Left lung (tissue), 14 donors: ENCODE measurements at places on chromosomes 13 and 19. TPM values are rescaled to one million over a fixed set of nuclear protein-coding genes. Genes with fewer than 3 reads are reported as not detected.

DNA sequence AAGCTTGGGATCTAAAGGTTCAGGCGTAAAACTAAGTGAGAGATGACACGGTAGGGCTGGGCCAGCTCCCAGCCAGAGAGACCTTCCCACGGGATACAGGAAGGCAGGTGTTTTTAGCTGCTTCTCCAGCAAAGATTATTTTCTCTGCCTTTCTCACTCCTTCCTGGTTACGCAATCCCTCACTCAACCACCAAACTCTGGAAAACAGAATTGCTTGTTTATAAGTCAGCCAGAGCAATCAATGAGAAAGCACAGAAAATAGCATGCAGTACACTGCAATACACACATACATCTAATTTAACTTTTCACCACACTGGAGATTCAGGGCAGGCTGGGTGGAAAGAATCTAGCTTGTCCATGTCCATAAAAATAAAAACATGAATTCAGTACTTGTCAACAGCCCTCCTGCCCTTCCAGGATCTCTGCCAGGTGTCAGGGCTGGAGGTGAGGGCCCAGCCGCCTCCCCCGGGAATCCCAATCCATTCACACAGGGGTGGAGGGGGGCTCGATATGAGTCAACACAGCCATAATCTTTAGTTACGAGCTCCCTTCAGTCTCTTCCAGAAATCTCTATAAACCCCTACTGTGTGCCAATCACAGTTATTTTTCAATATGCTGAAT is 12.2 kb downstream of the RHPN2 start:
- no peak overlapping the region for H3K4me3 ChIP-seq
- H3K4me1 ChIP-seq, result peaks cover 10% of the 10 kb centered on the region
- no peaks in the 10 kb centered on the region for H3K27me3 ChIP-seq
- peak overlapping the region; percentile 7 for H3K27ac ChIP-seq
- no peaks in the 10 kb centered on the region for H3K36me3 ChIP-seq

GRCh38 chr19:23283925-23284324 is 33.7 kb upstream of the ZNF724 start:
- peak; percentile 26 for DNase-seq
- H3K36me3 ChIP-seq, result no peaks in the 10 kb centered on the region
- H3K4me3 ChIP-seq, result no peak overlapping the region
- H3K27me3 ChIP-seq, result no peaks in the 10 kb centered on the region
- no peak overlapping the region for H3K27ac ChIP-seq

LINGO3 gene
- 0.16 TPM for total RNA-seq

DNA sequence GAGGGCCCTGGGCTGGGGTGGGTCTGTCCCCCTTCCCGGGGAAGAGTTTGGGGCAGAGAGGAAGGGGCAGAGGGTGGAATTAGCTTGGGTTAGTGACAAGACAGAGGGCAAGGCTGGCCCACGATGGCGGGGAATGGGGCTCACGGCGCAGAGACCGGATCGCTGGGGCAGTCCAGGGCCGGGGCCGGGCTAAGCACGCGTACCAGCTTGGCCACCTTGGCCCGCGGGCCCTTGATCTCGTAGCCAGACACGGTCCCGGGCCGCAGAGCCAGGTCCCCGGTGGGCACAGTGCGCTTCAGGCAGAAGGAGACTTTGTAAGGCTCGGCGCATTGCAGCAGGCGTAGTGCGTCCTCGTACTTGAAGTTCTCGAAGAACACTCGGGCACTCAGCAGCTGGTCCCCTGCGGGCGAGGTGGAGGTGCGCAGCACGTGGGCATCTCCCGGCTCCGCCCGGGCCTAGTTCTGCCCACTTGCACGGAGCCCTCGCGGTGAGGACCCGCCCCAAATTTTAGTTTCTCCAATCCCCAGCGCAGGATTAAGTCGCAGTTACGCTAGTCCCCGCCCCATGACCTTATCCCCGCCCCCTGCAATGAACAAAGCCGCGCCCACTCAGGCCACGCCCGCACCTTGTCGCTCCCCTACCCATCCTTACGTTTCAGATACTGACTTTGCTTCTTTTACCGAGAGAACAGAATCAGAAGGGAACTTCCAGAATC is 8.6 kb upstream of the HIPK4 start:
- no peaks in the 10 kb centered on the region for H3K27me3 ChIP-seq
- DNase-seq, result peak; percentile 76
- H3K36me3 ChIP-seq, result no peaks in the 10 kb centered on the region

DNA sequence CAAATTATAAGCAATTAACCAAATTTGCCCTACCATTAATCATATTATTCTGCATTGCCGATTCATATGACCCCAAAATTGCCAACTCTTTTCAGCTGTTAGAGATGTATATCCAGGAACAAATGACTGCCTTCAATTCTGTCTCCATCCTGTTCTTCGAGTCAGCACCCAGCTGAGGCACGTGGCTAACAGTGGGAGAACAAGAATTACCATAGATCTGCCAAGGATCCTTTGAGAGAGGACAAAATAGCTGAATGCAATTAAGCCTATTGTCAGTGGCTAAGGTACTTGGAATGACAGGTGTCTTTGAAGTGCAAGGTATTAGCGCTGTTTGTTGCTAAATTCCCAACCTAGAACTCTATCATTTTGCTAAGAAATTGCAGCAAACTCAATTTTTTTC is 426.1 kb downstream of the TSHZ3 start:
- H3K4me1 ChIP-seq, result no peaks in the 10 kb centered on the region
- H3K27me3 ChIP-seq, result peaks cover 30% of the 10 kb centered on the region
- no peak overlapping the region for H3K4me3 ChIP-seq
- no peak for DNase-seq
- no peak overlapping the region for H3K27ac ChIP-seq
- no peaks in the 10 kb centered on the region for H3K36me3 ChIP-seq

ZBTB45 gene
- 17.7 TPM for total RNA-seq

GRCh38 chr19:12098040-12098439 is 33.5 kb downstream of the ZNF844 start:
- H3K27ac ChIP-seq, result peak overlapping the region; percentile 45
- no peaks in the 10 kb centered on the region for H3K4me1 ChIP-seq
- H3K36me3 ChIP-seq, result no peaks in the 10 kb centered on the region

TUBA3C gene
- not detected for total RNA-seq

LCP1 gene
- 119 TPM for total RNA-seq

GRCh38 chr19:49832556-49832955 is 14.5 kb downstream of the MED25 start:
- DNase-seq, result no peak
- H3K4me1 ChIP-seq, result peaks cover 26% of the 10 kb centered on the region
- no peaks in the 10 kb centered on the region for H3K27me3 ChIP-seq
- no peak overlapping the region for H3K4me3 ChIP-seq

GRCh38 chr13:92657565-92657964 is 569.0 kb upstream of the GPC6 start:
- no peak overlapping the region for H3K4me3 ChIP-seq
- H3K27ac ChIP-seq, result no peak overlapping the region
- no peaks in the 10 kb centered on the region for H3K27me3 ChIP-seq
